ENCODE measurements at places on chromosomes 16 and 17.

DNA sequence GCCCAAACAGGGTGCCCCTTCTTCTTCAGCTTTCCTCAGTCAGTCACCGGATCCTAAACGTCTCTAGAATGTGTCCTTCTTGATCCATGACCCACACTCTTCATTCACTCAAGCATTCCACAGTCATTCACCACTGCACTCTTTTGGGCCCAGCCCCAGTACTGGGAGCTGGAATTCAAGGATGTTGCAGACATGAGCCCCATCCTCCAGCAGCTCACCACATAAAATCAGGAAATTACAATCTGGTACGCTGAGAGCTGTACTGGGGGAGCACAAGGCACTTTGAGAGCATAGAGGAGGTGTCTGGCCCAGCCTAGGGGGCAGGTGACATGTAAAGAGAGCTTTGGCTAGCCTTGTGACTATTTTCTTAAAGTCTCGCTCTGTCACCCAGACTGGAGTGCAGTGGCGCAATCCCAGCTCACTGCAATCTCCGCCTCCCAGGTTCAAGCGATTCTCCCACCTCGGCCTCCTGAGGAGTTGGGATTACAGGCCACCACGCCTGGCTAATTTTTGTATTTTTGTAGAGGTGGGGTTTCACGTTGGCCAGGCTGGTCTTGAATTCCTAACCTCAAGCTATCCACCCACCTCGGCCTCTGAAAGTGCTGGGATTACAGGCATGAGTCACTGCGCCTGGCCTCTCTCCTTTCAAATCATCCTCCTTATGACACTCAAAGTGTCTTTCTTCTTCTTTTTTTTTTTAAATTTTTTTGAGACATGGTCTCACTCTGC lies 18.7 kb downstream of the CES4A start:
- no peak for DNase-seq

- DNase-seq: no peak
These were observed 147.0 kb upstream of the RBFOX1 start for GRCh38 chr16:7185689-7186088.

GRCh38 chr17:8053600-8053999 lies 14.7 kb downstream of the ALOX15B start:
- DNase-seq: no peak

DNA sequence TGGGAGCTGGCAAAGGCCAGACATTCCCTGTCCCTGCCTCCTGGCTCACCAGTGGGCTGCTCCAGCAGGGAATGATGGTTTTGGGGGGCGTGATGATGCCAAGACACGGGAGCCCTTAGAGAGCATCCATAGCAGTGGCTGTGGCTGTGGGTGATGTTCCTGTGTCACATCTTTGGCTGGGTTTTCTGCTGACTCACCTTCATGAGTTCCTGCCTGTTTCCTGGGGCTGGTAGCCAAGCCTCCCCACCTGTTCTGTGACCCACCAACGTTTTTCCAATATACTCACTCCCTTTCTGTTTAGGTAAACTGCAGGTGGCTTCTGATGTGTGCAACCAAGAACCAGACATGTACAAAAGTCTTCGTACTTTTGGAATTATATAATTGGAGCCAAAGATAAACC lies 16.5 kb upstream of the NF1 start:
- no peak for DNase-seq

DNA sequence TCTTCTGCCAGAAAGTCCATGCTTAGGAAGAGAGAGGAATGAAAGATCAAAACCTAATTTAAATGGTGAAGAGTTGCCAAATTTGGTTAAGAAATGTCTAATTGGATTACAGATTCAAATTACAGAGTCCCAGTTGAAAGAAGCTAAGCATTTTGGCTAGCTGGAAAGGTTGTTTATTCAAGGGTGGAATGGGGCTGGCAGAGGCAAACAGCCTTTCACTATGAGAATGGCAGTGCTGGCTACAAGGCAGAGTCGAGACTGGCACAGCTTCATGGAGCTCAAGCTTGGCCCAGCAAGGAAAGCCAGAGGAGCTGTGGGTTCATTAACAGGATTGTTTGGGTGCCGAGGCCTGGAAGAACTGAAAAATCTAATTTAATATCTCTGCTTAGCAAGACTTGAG lies 13.6 kb downstream of the MAP3K3 start:
- DNase-seq: no peak

DNA sequence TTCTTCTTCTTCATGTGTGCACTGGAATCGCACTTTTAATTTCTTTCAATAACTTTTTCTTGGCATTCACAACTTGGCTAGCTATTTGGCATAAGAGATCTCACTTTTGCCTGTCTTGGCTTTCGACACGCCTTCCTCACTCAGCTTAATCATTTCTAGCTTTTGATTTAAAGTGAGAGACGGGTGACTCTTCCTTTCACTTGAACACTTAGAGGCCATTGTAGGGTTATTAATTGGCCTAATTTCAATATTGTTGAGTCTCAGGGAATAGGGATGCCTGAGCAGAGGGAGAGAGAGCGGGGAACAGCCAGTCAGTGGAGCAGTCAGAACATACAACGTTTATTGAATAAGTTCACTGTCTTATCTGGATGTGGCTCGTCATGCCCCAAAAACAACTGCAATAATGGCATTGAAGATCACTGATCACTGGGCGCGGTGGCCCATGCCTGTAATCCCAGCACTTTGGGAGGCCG lies 200.3 kb downstream of the SEC14L1 start:
- DNase-seq: no peak

GRCh38 chr17:76626442-76626841 lies 17.1 kb downstream of the ST6GALNAC1 start:
- DNase-seq: no peak

DNA sequence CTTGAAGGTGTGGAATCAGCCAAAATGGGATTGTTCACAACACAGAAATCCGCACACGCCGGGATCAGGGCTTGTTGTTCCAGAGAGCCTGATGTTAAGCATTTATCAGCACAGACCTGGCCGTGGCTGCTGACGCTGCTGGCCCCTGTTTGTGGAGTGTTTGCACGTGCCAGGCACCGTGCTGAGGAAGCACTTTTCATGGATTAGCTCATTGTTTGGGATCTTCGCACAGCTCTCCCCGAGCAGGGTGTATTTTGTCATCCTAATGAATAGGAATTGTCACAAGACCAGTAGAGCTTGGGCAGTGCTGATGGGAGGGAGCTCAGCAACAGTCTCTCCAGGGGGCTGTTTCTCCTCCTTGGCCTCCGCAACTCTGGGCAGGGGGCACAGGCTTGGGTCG lies 160.4 kb upstream of the PLCG2 start:
- no peak for DNase-seq
